ENCODE measurements at places on chromosomes 12 and 14. TPM values are rescaled to one million over a fixed set of nuclear protein-coding genes. Genes with fewer than 3 reads are reported as not detected.

- no peak for DNase-seq
- H3K4me1 ChIP-seq, result no peaks in the 10 kb centered on the region
- H3K4me3 ChIP-seq, result no peak overlapping the region
Observed at GRCh38 chr12:132053338-132054330, 90.5 kb downstream of the DDX51 start.

DNA sequence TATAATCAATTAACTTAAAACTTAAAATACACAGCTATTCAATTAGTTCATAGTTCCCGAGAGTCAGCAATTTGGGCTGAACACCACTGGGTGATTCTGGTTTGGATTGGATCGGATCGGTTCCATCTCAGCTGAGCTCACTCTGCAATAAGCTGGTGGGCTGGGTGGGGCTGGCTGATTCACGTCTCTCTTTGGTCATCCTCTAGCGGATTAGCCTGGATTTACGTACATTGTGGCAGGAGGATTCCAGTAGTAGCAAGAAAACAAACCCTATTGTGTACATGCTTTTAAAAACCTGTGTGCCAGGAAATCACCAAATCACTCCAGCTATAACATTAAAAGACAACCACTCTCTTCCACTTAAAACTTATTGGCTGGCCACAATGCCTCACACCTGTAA, 3.2 kb upstream of the CLEC4C start:
- H3K27ac ChIP-seq, result no peak overlapping the region
- H3K4me1 ChIP-seq, result no peaks in the 10 kb centered on the region
- H3K36me3 ChIP-seq, result no peaks in the 10 kb centered on the region

DNA sequence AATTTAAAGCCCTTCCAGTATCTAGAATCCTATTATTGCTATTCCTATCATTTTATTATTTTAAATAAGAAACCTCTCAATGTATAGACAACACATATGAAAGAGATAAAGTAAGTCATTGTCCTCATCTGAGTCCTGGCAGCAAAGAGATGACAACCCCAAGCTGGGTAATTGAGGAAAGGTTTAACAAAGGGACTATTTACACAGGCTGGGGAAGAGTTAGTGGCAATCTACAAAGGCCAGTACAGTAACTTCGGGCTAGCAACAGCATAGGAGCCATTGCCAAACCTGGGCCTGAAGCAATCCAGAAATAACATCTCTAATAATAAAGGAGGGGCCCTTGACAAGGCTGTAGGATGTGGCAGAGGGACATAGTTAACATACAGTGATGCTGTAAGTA, 11.2 kb downstream of the PDE6H start:
- peaks cover 10% of the 10 kb centered on the region for H3K27me3 ChIP-seq
- no peaks in the 10 kb centered on the region for H3K36me3 ChIP-seq
- H3K4me1 ChIP-seq, result no peaks in the 10 kb centered on the region
- H3K4me3 ChIP-seq, result no peak overlapping the region

The CMA1 gene
- total RNA-seq, result not detected

GRCh38 chr12:110224379-110225304, 56.4 kb upstream of the ATP2A2 start:
- H3K4me1 ChIP-seq, result no peaks in the 10 kb centered on the region
- no peak overlapping the region for H3K4me3 ChIP-seq
- no peaks in the 10 kb centered on the region for H3K36me3 ChIP-seq
- H3K27ac ChIP-seq, result no peak overlapping the region

DNA sequence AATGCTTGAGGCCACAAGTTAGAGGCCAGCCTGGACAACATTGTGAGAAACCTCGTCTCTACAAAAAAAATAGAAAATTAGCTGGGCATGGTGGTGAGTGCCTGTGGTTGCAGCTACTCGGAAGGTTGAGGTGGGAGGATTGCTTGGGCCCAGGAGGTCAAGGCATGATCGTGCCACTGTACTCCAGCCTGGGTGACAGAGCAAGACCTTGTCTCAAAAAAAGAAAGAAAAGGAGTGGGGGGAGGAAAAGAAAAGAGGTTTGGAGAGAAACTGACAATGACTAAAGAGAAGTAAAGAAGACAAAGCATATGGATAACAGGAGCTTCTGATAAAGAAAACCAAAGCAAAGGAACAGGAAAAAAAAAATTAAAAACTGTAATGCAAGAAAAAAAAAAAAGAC, 37.4 kb upstream of the SELPLG start:
- H3K4me1 ChIP-seq, result peaks cover 7% of the 10 kb centered on the region
- H3K27ac ChIP-seq, result peak overlapping the region; percentile 45
- H3K36me3 ChIP-seq, result peaks cover 62% of the 10 kb centered on the region
- no peaks in the 10 kb centered on the region for H3K27me3 ChIP-seq
- no peak overlapping the region for H3K4me3 ChIP-seq

- no peaks in the 10 kb centered on the region for H3K36me3 ChIP-seq
- peaks cover 3% of the 10 kb centered on the region for H3K27me3 ChIP-seq
- no peak overlapping the region for H3K27ac ChIP-seq
- no peak overlapping the region for H3K4me3 ChIP-seq
Observed at GRCh38 chr14:99792551-99793212, 531 bp upstream of the EML1 start.

The SLC2A14 gene
- total RNA-seq, result 7.4 TPM

- H3K4me1 ChIP-seq, result no peaks in the 10 kb centered on the region
- DNase-seq, result no peak
- peaks cover 26% of the 10 kb centered on the region for H3K27me3 ChIP-seq
- no peaks in the 10 kb centered on the region for H3K36me3 ChIP-seq
Observed at GRCh38 chr12:129101404-129101803, 248.1 kb downstream of the GLT1D1 start.

The ASB2 gene
- not detected for total RNA-seq

DNA sequence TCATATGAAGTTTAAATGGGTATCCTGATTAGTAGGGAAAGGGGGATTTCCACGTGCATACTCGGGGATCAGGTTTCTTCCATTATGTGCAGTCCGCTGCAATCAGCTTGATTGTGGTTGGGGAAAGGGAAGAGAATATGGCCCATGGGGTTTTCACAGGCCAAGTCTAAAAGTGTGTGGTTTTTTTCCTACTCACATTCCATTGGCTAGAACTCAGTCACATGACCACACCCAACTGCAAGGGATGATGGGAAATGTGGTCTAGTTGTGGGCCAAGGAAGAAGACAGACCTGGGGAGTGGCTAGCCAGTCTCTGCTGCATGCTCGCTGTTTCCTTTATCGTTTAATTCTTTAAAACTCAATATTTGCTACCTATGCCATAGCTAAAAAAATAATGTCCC, 105.1 kb downstream of the PRIMA1 start:
- H3K27ac ChIP-seq, result no peak overlapping the region
- H3K4me3 ChIP-seq, result no peak overlapping the region
- H3K36me3 ChIP-seq, result no peaks in the 10 kb centered on the region
- H3K4me1 ChIP-seq, result no peaks in the 10 kb centered on the region

DNA sequence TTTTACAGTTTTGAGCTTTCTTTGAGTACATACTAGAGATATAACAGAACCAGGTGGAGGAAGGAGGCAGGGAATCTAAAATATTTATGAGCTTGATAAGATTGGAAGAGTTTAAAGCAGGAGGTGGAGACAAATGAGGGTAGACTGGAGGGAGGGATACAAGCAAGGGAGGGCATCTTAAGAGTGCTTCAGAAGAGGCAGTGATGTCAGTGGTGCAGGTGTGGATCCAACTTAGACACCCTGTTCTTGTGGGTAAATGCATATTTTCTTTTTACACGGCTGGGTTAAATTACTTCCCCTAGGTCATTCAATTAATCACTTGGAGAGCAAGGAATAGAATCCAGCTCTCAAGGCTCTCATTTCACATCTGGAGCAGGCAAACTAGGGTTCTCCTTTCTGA, 146.1 kb upstream of the LRIG3 start:
- H3K4me3 ChIP-seq, result no peak overlapping the region
- H3K36me3 ChIP-seq, result no peaks in the 10 kb centered on the region
- H3K27ac ChIP-seq, result no peak overlapping the region
- no peaks in the 10 kb centered on the region for H3K4me1 ChIP-seq
- no peak for DNase-seq

The ATXN3 gene
- 11.3 TPM for total RNA-seq

- no peak overlapping the region for H3K27ac ChIP-seq
- H3K36me3 ChIP-seq, result no peaks in the 10 kb centered on the region
- H3K4me1 ChIP-seq, result no peaks in the 10 kb centered on the region
- DNase-seq, result no peak
Observed at GRCh38 chr14:36105401-36105800, 71.1 kb downstream of the PTCSC3 start.

- H3K4me1 ChIP-seq, result no peaks in the 10 kb centered on the region
- DNase-seq, result no peak
- peaks cover 8% of the 10 kb centered on the region for H3K36me3 ChIP-seq
- no peak overlapping the region for H3K4me3 ChIP-seq
- no peak overlapping the region for H3K27ac ChIP-seq
Observed at GRCh38 chr14:54472315-54472714, 16.5 kb downstream of the GMFB start.

GRCh38 chr12:12736759-12737676, 19.9 kb downstream of the CDKN1B start:
- peak overlapping the region; percentile 43 for H3K27ac ChIP-seq
- no peaks in the 10 kb centered on the region for H3K36me3 ChIP-seq
- no peaks in the 10 kb centered on the region for H3K27me3 ChIP-seq
- H3K4me3 ChIP-seq, result no peak overlapping the region
- DNase-seq, result peak; percentile 35
- no peaks in the 10 kb centered on the region for H3K4me1 ChIP-seq

GRCh38 chr12:111362687-111363475, 6.0 kb downstream of the PHETA1 start:
- H3K36me3 ChIP-seq, result peaks cover 34% of the 10 kb centered on the region
- no peak for DNase-seq
- peaks cover 5% of the 10 kb centered on the region for H3K27me3 ChIP-seq
- no peak overlapping the region for H3K4me3 ChIP-seq

DNA sequence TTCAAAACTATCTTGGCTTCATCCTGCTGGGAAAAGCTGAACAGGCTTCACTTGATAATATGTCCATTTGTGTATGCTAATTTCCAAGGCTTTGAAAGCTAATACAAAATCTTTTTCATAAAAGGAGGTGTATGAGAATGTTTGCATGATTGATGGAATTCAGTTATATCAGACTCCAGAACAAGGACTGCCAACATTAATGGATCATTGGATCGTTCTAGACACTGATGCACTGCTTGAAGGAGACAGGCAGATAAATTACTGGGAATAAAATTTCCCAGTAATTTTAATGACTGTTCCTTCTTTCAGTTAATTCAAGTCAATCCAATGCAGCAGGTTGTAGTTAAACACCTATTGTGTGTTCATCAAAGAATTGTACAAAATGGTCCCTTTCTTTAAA, 466 bp downstream of the GPRC5D start:
- no peaks in the 10 kb centered on the region for H3K4me1 ChIP-seq
- peaks cover 9% of the 10 kb centered on the region for H3K36me3 ChIP-seq
- H3K27ac ChIP-seq, result no peak overlapping the region
- no peaks in the 10 kb centered on the region for H3K27me3 ChIP-seq

DNA sequence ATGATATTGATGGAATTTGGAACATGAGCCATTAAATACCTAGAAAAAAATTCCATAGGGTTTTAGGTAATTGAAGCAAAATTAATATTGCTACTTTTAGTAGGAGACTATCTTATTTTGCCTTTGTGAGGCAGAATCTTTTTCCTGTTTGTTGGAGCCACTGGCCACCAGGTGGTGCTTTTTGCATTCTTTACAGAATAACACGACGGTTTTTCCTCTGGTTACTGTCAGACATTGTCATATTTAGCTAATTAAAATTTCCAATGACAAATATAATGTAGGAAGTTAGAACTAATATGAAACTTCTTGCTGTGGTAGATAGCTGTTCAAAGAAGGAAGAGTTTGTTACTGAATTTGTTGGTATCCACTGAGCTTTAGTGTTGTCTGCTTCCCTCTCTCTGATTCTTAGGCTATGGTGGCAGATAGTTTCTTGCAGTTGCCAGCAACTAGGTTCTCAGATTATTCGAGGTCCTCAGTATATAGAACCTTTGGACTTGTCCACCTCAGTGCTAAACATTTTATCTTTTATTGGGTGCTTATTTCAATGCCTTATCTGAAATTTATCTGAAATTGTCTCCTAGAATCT, 25.7 kb downstream of the RAB21 start:
- no peaks in the 10 kb centered on the region for H3K4me1 ChIP-seq
- H3K36me3 ChIP-seq, result peaks cover 59% of the 10 kb centered on the region
- H3K4me3 ChIP-seq, result no peak overlapping the region
- DNase-seq, result peak; percentile 35
- H3K27me3 ChIP-seq, result no peaks in the 10 kb centered on the region

DNA sequence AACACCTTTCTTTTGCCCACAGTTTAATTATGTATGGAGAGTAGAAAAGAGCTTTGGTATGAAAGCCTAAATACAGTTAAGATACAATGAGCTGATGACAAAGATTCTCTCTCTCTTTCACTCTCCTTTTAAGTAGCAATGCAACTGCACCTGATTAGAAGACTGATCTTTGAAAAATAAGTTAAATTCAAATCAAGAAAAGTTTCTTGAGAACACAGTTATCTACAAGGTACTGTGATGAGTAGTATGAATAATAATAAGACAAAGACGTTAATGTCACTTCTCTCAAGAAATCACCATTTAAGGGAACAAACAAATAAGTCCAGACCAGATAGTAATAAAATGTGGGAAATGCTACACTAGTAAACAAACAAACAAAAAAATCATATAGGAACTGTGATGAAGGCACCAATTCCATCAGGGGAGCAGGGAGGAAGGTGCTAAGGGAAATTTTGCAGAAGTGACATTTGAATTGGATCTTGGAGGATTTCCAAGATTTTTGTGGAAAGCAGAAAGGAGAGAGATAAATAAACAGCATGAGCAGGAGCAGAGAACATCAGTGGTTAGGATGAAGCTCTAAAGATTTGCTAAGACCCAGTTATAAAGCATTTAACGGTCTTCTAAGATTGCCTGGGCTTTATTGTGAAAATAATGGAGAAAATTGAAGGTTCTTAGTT, 65.2 kb upstream of the STK38L start:
- H3K4me1 ChIP-seq, result no peaks in the 10 kb centered on the region
- no peak overlapping the region for H3K27ac ChIP-seq
- no peak overlapping the region for H3K4me3 ChIP-seq
- peaks cover 4% of the 10 kb centered on the region for H3K27me3 ChIP-seq

The LUM gene
- total RNA-seq, result 0.40 TPM

The DNAJC22 gene
- total RNA-seq, result 0.62 TPM

The TSPAN9 gene
- 0.60 TPM for total RNA-seq

DNA sequence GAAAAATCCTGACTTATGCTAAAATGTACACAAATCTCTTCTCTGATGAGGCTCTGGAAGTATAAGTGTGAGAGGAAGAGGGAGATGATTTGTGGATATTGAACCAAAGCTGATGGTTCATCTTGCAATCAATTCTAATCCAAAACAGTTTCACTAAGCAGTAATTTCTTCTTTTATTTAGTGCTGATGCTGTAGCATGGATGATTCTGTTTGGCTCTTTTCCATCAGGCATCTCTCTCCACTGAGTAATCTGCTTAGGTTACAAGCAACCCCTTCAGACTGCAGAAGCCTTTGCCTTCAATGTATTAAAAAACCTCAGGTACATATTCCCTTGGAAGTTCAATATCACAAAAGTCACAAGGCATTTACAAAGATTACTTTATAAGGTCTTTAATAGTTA, 159.1 kb upstream of the CCDC198 start:
- H3K4me1 ChIP-seq, result no peaks in the 10 kb centered on the region
- DNase-seq, result no peak
- no peaks in the 10 kb centered on the region for H3K27me3 ChIP-seq
- H3K36me3 ChIP-seq, result no peaks in the 10 kb centered on the region
- no peak overlapping the region for H3K4me3 ChIP-seq
- no peak overlapping the region for H3K27ac ChIP-seq

The KRT6C gene
- total RNA-seq, result not detected

Measured in K562 (cell line).